ENCODE measurements at places on chromosomes 16 and 17.

DNA sequence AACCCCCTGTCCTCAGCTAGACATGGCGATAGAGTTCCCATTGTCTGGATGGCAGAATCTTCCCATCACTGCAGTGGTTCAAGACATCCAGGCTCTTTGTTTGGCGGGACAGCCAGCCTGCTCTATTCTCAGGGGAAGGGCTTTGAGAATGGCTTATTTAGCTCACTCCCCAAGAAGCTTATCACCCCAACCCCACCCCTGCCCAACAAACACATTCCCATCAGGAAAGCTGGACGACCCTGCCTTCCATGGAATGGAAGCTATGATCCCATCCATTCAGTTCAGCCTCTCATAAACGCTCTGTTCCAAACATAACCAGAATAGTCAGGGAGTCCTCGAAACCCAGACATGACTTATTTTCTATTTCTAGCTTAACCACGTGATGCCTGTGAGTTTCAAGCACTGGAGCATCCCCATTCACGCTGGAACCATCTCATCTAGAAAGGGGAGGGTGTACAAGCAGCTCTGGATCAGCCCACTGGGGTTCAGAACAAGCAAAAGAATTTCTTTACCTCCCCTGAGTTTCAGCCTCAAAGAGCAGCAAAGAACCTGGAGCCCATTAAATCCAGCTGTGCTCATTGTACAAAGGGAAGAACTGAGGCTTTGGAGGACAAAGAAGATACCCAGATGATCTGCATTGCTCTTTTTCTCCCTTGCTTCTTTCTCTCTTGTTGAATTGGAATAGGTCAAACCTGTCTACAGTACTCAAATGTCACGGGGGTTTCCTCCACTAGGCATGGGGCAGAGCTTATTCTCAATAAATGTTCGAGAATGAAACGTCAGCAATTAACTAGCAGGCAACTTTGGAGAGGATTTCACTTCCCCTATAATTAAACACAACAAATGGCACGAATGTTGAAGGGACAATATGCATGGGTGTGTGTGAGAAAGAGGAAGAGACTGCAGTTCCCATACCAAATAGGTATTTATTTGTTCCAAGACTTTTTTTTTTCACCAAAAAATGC lies 93.1 kb downstream of the XYLT1 start:
- DNase-seq: peak; percentile 32

- DNase-seq: no peak
Measured at GRCh38 chr17:83026311-83026811, 53.0 kb upstream of the METRNL start.

DNA sequence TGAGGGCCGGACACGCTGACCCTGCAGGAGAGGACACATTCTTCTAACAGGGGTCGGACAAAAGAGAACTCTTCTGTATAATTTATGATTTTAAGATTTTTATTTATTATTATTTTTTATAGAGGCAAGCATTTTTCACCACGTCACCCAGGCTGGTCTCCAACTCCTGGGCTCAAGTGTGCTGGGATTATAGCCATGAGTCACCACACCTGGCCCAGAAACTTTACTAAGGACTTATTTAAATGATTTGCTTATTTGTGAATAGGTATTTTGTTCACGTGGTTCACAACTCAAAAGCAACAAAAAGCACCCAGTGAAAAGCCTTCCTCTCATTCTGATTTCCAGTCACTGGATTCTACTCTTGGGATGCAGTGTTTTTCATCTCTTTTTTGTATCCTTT lies 2.3 kb upstream of the SERPINF1 start:
- DNase-seq: no peak

DNA sequence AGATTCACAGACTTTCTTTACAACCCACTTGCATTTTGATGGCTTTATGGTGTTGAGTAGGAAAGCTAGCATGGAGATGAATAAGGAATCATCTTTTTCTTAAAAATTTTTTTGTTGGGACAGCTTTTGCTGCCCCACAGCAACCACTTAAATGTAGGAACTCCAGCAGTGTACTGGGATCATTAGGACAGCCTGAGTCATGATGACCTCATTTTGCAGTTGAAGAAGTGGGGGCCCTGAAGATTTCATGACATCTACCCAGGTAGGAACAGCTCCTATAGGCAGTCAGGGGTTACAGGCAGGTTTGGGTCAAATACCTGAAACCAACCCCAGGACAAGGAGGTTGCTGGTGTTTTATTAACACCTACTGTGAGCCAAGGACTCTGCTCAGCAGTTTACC lies 2.1 kb downstream of the METTL22 start:
- DNase-seq: no peak

GRCh38 chr16:2004795-2005517 lies 4.7 kb downstream of the ZNF598 start:
- no peak for DNase-seq

GRCh38 chr17:44749076-44749979 lies 9.5 kb upstream of the ADAM11 start:
- no peak for DNase-seq

- DNase-seq: peak; percentile 60
Measured at GRCh38 chr17:65022751-65023700, 33.5 kb downstream of the GNA13 start.

- DNase-seq: no peak
Measured at GRCh38 chr16:59604354-59604753, 870.2 kb upstream of the GOT2 start.

DNA sequence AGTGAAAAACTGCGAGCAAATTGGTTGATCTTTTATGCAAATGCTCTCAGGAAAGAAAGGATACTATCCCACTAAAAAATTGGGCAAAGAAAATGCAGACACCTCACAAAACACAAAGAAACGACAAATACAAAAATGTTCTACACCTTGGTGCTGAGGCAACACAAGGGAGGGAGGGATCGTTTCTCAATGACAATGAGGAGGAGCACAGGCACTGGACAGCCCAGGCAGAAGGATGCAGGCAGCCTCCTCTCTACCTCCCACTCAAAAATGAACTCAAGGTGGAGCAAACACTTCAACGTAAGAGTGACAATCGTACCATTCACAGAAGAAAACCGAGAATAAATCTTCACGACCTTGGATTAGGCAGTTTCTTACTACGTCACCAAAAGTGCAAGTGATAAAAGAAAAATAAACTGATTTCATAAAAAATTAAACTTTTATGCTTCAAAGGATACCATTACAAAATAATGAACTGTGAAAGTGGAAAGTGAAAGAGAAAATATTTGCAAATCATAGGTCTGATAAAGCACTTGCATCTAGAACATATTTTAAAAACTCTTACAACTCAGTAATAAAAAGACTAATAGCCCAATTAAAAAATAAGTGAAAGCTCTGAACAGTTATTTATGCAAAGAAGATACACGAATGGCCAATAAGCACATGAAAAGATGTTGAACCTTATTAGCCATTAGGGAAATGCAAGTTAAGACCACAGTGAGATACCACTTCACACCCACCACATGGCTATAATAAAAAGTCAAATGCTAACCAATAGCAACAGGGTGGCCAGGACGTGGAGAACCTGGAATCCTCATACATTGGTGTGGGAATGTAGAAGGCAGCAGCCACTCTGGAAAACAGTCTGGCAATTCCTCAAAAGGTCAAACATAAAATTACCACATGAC lies 80.8 kb upstream of the TRAP1 start:
- no peak for DNase-seq

DNA sequence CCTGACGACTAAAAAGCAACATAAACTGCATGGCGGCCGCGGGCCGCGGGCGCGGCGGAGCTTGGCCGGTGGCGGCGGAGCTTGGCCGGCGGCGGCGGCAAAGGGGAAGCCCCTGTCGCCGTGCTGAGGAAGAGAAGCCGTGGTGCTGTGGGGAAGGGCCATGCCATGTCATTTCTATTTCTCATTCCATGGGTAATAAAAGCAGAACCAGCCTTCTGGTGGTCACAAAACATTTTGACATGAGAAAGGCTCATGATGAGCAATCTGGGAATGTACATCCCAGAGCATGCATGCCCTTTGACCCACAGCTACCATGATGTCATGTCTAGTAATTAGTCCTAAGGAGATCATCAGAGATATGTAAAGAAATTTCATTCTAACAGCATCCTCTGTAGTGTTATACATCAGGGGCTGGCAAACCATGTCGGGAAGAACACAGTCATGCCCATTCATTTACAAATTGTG lies 23.9 kb upstream of the HEATR6 start:
- no peak for DNase-seq

DNA sequence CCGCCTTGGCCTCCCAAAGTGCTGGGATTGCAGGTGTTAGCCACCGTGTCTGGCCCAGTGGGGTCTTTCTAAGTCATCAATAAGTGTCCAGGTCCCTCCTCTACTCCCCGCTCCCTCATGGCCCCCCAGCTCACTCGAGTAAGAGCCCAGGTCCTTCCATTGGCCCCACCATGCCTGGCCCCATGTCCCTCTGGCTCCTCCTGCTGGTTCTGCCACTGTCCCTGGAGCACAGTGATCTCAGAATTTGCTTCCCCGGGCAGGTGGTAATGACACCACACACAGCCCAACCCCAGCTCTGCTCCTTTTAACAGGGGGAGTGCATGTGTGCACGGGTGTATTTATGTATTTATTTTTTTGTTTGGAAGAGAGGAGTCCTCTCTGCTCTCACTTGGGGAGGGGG lies 19.6 kb downstream of the MGAT5B start:
- no peak for DNase-seq

DNA sequence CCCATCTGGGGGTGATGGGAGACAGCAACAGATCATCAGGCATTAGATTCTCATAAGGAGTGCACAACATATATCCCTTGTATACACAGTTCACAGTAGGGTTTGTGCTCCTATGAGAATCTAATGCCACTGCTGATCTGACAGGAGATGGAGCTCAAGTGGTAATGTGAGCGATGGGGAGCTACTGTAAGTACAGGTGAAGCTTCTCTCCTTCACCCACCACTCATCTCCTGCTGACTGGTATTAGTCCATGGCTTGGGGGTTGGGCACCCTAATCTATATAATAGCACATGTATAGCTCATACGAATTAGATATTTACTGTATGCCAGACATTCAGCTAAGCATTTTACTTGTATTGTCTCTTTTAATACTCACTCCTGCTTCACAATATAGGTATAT lies 101.7 kb downstream of the MAP2K6 start:
- no peak for DNase-seq

GRCh38 chr17:65297384-65297783 lies 160.2 kb downstream of the RGS9 start:
- DNase-seq: no peak

- no peak for DNase-seq
Measured at GRCh38 chr17:17077861-17078732, 35.8 kb downstream of the MPRIP start.

DNA sequence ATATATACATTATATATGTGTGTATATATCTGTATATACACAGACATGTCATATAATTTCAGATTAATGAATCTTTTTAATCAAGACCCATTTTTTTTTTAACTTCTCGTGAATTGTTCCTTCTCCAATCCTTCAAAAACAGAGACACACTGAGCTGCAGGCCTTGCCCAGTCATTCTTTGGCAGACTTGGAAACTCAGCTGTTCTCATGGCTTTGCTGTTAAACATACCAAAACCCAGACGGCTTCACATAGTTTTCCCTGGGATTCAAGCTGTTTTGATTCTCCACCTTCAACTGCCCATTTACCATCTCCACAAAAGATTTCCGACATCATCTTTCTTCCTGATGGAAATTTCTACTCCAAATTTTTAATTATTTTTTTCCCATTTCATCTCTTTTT lies 148.7 kb downstream of the KCNJ2 start:
- DNase-seq: no peak

DNA sequence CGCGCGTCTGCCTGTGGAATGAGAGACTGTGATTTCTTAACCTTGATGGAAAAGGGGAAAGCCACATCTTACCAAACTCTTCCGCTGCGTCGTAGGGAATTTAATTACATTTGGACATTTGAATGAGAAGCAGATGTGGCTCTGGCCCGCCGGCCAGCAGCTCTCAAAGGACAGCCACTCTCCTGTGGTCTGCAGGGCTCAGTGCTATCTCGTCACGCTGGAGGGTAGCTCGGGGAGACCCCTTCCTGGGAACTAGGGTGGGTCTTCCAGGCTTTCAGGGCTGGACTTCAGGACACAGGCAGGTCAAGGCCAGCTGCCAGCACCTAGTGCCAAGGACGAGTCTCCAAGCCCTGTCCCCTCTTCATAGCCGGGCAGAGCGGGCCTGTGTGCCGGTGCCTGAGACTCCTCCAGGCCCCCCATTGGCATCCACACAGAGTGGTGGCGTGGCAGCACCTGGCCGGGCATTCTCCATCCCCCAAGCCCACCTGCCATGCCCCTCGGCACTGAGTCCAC lies 15.9 kb upstream of the TBX2 start:
- no peak for DNase-seq

- no peak for DNase-seq
Measured at GRCh38 chr16:14248791-14249190, 177.7 kb downstream of the MRTFB start.

GRCh38 chr17:72244956-72245355 lies 124.1 kb downstream of the SOX9 start:
- DNase-seq: no peak

- no peak for DNase-seq
Measured at GRCh38 chr17:38561416-38562214, 44.1 kb downstream of the SRCIN1 start.

GRCh38 chr17:80138856-80139426 lies 8.0 kb downstream of the EIF4A3 start:
- DNase-seq: no peak

- no peak for DNase-seq
Measured at GRCh38 chr17:18059283-18059682, 20.1 kb downstream of the GID4 start.

- no peak for DNase-seq
Measured at GRCh38 chr17:74218436-74218835, 5.1 kb downstream of the TTYH2 start.

DNA sequence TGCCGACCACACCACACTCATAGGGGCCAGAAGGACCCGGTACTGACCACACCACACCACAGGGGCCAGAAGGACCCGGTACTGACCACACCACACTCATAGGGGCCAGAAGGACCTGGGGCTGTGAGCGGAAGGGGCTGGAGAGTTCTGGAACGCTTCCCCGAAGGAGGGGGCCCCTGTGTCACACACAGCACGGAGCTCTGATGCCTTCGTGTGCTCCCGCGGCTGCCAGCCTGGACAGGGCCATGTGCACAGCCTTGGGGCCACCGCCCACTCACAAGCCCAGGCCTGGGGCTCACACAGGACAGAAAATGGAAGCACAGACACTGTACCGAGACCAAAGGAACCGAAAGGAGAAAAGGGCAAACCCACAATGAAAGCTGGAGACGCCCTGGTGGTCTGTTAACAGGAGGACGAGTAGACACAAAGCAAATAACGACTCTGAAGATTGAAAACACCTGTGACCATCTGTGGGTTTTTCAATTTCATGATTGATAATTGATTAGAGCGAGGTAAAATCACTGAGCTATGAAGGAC lies 106.5 kb upstream of the METRNL start:
- no peak for DNase-seq

- no peak for DNase-seq
Measured at GRCh38 chr16:84766978-84767773, 52.6 kb upstream of the CRISPLD2 start.

GRCh38 chr16:72098936-72099335 lies 5.3 kb downstream of the DHX38 start:
- no peak for DNase-seq

GRCh38 chr16:85526185-85526974 lies 86.7 kb upstream of the GSE1 start:
- no peak for DNase-seq

All from NCI-H1105 treated with DMSO at 0.1 percent for 48 hours (cell line).